ENCODE measurements at places on chromosomes 6 and 20.

DNA sequence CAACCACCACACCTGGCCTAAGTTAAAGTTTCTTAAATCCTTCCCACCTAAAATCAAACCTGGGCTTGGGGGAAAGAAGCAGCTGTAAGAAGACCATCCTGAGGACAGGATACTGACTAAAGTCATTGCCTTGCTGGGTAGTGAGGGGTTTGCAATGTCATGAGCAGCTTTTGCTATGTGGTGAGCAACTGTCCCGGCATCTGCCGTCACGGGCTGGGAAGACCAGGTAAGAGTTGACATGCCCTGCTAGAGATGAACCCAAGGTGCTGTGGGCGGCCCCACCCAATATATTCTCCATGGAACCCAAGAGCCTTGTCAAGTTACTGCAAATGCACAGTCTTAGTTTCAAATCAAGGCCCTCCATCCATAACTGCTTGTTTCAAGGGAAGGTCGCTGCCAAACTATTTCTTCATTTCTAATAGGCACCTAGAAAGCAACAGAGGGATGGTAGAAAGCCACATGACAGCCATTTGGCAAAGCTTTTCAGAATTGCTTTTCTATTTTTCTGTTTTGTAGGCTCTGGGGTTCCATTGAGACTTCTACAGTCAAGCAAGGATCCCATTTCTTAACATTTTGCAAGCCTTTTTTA lies 357.8 kb upstream of the JARID2 start:
- DNase-seq, result no peak

DNA sequence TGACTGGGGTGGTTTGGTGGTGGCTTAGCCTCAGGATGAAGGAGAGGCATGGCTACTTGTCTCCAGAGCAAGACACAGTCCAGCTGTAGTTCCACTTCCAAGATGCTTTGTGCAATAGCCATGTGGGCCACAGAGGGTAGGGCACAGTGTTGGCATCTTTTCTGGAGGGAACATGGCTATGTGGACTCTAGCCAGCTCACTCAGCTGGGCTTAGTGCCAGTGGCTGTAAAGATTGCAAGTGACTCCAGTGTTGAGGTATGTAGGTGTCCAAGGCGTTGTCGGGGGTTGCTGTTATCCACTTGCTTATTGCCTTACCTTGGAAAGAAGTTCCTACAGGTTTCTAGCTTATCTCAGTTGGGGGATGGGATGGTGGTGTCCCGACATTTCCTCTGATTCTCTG lies 233.4 kb downstream of the CD109 start:
- DNase-seq, result no peak

DNA sequence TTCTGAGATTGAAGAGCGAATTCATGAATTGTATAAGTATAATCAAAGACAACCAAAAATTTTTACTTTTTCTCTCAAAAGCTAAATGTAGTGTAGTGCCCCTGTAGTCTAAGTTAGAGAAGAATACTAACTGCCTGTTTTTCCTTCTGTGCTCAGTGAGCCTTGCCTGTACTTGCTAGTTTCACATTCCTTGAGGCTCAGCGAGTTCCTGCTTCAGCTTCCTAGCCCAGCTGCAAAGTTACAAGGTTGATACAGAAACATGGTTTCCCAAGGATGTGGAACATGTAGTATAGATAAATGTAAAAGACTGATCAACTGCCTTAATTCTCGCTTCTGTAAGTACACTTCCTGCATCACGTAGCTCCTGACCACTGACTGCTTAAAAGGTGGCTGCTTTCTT lies 33.1 kb upstream of the SEC63 start:
- no peak for DNase-seq

GRCh38 chr20:56439771-56440291 lies 27.8 kb downstream of the CASS4 start:
- no peak for DNase-seq

GRCh38 chr20:8675896-8676295 lies 393.0 kb upstream of the PLCB4 start:
- DNase-seq, result no peak

DNA sequence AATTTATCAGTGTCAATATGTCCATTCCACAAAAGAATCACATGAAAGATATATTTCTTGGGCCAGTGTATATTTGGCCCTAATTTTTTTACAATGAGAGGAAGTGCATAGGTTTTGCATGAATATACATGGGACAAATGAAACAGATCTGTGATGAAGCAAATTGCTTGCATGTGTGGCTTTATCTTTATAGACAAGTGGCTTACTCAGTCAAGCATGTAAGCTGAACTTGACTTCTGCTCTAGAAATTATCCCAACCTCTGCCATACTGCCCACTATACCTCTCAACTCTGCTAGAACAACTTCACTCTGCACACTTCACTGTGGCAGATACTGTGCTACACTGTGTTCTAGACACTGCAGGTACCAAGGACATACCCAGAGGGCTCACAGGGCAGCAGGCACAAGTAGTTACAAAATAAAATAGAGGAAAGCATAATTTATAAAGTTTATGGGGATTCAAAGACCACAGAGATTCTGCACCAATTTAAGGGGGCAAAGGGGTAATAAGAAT lies 349.2 kb upstream of the HSF2 start:
- DNase-seq, result no peak

GRCh38 chr6:156273065-156273711 lies 504.0 kb upstream of the ARID1B start:
- DNase-seq, result no peak
